ENCODE measurements at places on chromosomes 13 and 19. TPM values are rescaled to one million over a fixed set of nuclear protein-coding genes. Genes with fewer than 3 reads are reported as not detected.
A peak's percentile ranks its signal among the peaks of the same experiment; 100 is the strongest.

DNA sequence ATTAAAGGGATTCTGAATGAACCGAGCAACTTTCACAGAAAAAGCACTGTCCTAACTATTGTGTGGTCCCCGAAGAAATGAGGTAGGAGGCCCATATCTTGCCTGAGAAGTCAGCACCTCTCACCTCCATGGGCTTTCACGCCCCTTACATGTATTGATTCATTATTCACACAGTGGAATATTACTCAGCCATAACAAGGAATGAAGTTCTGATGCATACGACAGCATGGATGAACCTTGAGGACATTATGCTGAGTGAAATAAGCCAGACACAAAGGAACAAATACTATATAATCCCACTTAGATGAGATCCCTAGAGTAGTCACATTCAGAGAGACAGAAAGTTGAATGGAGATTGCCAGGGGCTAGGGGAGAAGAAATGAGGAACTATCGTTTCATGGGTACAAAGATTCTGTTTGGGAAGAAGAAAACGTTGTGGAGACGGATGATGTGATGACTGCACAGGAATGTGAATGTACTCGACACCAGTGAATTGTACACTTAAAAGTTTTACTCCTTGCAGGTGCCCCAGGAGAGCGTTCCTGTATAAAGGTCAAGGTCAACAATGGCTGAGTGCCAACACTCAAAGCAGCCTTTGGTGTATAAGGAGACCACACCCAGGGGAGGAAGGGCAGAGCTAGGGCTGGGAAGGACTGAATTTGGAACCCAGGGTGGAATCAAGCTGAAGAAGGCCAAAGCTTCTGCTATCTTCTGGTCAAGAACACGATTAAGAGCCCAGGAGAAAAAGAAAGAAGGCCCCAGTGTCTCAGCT, 22.5 kb downstream of the ZIC5 start:
- DNase-seq: no peak

DNA sequence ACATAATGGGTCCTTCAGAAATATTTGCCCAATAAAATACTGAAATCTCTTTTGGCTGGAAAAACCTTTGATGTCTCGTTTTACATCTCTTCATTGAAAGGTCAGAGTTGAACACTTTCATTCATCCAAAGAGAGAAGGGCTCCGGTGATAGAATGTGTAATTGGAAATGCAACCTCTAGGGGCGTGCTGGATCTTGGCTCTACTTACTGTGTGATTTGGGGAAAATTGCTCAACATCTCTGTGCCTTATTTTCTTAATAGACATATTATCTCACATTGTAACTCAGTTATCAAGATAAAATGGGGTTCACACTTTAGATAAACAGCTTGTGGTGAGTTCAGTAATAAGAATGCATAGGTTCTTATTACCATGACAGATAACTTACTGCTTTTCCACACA, 1444.1 kb downstream of the SLITRK5 start:
- no peak for DNase-seq

DNA sequence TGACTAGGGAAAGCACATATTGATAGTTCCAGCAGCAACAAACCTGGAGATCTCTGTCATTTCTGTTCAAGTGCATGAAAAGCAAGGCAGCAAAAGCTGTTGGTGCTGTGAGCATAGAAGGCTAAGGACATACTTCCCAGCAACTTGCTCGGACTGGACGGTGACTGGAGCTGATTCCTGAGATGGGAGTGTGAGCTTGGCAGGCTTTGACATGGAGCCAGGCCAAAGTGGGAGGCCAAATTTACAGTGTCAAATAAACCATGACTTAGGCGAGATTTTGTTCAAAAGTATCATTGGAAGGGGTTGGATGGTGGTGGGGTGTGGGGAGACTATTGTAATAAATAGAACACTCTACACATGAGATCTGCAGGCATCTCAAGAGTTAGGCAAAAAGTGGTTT, 5.9 kb upstream of the ARGLU1 start:
- peak; percentile 65 for DNase-seq

DNA sequence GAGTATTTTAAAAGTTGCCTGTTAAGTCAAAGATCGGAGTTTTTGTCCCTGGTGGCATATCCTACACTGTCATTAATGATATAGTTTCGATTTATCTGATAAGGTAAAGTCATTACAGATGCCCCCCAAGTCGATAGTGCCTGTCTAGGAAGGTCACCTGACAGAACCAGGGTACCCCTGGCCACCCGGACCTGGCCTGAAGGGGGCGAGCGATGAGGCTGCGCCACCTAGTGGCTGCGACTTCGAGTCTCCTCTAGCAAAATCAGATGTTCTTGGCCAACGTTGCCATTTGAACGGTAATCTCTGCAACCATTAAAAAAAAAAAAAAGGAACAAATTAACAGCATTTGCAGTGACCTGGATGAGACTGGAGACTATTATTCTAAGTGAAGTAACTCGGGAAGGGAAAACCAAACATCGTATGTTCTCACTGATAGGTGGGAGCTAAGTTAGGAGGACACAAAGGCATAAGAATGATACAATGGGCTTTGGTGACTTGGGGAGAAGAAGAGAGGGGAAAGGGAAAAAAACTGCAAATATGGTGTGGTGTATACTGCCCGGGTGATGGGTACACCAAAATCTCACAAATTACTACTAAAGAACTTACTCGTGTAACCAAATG, 565.1 kb downstream of the LIG4 start:
- DNase-seq: no peak

DNA sequence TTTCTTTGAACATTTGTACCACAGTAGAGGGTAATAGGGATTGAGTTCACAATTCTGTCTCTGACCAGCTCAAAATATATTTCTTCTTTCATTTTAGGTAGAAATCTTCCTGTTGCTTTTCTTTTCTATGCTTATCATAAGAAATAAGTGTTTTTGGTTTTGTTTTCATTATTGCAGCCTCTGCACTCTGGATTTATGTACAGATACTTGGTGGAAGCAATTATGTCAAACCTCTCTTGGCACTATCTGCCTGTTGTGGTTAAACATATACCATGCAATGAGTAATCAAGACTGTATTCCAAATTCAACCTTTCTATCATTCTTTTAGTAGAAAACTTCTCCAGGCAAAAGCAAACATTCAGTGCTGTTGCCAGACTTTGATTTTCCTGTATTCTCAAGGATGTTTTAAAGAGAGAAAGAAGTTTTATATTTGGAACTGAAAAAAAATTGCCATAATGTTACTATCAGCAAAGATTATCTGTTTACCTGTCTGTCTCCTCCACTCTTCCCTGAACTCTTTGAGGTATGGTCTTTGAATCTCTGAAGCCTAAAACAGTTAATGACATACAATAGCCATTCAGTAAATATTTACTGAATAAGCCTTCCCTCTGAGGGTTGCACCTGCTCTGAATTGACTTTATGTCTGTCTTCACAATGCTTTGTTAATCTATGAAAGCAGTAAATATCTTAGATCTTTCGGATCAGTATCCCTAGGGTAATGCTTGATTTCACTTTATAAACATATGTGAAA, 612.5 kb upstream of the PRR20A start:
- DNase-seq: no peak

DNA sequence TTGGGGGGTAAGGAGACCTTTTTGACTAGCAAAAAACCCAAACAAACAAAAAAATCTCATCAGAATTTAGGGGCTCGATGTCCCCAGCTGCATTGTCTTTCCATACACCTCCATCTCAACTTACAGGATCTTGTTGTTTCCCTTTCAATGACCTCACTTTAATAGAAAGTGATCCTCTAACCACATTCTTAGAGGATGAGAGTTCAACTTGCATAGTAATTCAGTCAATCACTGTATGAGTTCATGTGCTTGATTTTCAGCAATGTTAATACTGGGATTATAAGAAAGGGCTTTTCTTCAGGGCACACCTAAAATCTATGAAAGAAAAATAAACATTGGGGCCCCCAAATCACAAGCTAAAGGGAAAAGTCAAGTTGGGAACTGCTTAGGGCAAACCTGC, 1512.0 kb downstream of the SLITRK1 start:
- DNase-seq: no peak

GRCh38 chr19:13665125-13665905, 99.0 kb upstream of the MRI1 start:
- no peak for DNase-seq

DNA sequence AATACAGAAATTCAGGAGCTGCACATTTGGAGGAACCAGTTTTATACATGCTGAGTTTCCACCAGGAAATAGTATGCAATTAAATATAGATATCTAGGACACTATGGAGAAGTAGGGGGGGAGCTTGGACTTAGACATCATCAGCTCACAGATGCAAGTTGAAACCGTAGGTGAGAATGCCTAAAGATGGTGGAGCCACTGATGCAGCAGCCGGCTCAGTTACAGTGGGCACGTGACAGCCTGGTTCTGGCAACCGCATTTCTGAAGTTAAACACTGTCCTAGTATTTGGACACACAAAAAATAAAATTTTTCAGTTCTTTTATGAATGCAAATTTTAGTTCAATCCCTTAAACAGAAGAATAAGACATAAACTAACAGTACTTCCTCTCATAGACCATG, 91.5 kb upstream of the FRY start:
- no peak for DNase-seq

- no peak for DNase-seq
Observed at GRCh38 chr19:49455773-49456172, 2.7 kb downstream of the ALDH16A1 start.

DNA sequence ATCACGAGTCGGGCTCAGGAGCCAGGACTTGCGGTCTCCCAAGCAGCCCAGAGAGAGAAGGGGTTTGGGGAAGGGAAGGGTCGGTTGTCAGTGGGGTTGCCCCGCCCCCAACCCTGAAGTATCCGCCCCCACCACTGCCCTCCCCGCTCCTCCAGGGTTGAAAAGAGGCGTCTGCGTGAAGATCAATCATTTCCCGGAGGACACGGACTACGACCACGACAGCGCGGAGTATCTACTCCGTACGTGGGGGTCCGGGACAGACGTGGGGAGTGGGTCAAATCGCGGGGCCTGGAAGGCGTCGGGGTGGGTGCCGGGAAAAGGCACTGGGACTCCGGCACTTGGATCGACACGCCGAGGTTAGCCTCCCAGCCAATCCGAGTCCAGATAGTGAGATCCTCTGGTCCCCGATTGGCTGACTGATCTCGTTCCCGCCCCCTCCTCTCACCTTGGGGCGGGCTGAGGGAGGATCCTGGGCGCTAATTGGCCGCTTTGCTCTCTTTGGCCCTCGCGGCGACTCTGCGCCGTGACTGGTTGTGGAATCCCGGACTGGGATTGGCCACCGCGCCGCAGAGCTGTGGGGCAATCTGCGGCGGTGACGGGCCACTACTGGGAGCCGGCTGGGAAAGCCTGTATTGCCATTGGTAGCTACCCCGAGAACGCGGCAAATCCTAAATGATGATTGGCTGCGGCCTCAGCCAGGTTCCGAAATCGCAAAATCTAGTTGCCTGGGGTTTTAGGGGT, 13.3 kb upstream of the CACNG6 start:
- peak; percentile 60 for DNase-seq

- no peak for DNase-seq
Observed at GRCh38 chr13:97574926-97575325, 141.0 kb downstream of the RAP2A start.

GRCh38 chr13:97875218-97875617, 78.3 kb upstream of the IPO5 start:
- DNase-seq: no peak

DNA sequence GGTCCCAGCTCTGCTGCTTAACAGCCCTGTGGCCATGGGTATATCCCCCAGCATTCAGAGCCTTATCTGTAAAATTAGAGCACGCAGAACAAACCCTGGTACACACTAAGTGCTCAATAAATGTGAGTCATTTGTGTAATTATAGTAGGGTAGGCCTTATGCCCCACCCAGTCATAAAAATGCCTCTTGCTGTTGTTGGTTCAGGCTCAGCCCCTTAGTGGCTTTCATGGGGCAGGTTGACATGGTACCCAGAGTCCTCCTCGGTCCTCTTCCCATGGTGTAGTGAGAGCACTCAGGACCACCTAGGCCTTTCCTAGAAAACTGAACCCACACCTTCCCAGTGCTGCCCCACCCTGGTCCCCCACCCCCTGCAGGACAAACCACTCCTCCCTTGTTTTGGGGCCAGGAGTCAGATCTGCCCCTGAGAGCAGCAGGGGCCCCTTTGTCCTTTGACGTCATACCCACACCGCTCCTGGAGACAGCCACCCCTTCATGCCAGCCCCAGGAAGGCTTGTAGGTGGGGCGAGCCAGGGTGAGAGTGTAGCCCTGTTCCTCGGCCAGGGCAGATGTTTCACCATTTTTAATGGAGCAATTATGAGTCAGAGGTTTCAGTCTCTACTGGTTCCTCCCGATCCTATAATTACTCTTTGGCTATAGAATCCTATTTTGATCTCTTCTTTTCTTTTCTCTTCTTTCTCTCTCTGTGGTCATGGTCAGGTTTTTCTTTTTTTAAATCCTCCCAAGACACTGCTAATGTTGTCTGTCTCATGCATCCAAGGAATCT, 36.8 kb downstream of the ACTN4 start:
- peak; percentile 89 for DNase-seq

GRCh38 chr13:102679449-102680132, 15.3 kb downstream of the METTL21C start:
- DNase-seq: no peak

- DNase-seq: no peak
Observed at GRCh38 chr19:19191768-19192077, 229 bp downstream of the BORCS8 start.

GRCh38 chr13:96637039-96637438, 357.2 kb downstream of the OXGR1 start:
- no peak for DNase-seq

DNA sequence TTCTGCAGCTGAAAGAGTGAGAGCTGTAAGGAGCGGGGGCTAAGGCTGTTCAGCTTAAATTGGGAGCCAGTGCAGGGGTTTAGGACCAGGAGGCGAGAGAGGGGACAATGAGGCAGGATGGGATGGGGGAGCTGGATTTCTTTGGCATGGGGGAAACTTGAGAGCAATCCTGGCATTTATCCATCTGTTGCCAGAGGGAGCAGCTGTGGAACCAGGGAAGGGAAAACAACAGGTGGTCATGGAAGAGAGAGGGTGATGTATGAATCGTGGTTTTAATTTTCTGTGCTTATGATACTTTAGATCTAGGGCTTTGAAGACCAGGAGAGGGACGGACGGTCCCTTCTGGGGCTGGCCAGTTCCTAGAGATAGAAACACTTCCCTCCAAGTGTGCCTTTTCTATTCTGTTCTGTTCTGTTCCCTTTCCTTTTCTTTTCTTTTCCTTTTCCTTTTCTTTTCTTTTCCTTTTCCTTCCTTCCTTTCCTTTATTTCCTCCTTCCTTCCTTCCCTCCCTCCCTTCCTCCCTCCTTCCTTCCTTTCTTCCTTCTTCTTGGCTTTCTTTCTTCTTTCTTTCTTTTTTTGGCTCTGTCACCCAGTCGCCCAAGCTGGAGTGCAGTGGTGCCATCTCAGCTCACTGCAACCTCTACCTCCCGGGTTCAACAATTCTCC, 16.0 kb upstream of the CCL25 start:
- no peak for DNase-seq

NKPD1 gene
- 0.16 TPM for total RNA-seq

ZNF580 gene
- total RNA-seq: 26.2 TPM

RXFP2 gene
- not detected for total RNA-seq

TGDS gene
- 6.1 TPM for total RNA-seq

SRRM5 gene
- not detected for total RNA-seq

FCAR gene
- 1.5 TPM for total RNA-seq

PDS5B gene
- 14.7 TPM for total RNA-seq
